ENCODE measurements at places on chromosomes 11 and 22.

DNA sequence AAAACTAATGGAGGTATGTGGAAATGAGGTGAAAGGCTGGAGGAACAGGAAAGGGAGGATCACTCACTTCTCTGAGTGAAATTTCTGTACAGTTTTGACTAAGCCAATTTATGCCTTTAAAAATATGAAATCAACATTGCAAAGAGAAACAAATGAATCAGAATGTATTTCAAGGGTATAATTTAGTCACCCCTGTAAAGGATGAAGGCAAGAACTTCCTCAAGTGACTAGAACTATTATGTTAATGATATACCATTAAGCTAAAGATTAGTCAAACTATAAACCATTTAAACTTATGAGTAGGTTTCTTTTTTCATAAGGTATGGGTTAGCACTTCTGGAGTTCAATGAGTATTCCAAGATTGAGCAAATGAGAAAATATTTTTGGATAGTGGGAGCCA lies 184.5 kb upstream of the CHORDC1 start:
- DNase-seq, result no peak

DNA sequence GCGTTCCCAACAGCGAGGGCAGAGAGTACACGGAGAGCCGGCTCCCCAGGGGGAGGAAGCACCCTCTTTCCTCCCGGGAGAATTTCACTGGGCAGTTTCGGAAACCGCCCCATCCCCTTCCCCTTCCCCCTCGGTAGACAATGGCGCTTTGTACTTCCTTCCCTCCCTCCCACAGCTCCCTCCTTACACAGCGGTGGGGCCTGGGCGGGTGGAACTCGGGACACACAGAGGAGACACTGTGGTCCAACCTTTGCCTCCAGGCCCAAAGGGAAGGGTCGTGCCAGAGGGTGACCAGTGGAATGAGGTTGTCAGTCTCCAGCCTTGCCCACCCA lies 4.3 kb downstream of the SMTN start:
- no peak for DNase-seq

DNA sequence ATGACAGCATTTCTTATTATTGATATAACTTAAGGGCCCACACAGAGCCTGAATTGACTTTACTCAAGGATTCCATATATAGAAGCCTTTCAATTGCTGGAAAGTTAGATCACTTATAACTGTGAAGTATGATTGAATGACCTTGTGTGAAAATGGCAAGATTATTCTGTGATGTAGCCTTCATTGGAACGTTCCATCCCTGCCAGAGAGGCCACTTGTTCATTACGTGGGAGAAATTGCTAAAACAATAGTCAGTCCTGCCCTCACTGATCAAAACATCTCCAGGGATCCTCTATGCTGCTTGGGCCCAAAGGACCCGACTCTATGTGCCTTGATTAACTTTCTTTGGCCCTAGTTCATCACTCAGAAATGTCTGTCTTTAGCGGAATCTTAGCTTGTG lies 159.5 kb upstream of the BLID start:
- no peak for DNase-seq

GRCh38 chr22:37999640-38000272 lies 15.4 kb upstream of the SOX10 start:
- no peak for DNase-seq

- DNase-seq, result no peak
Observed at GRCh38 chr11:11669233-11669846, 47.5 kb upstream of the GALNT18 start.

GRCh38 chr11:57335343-57336110 lies at the start of gene SSRP1:
Gene SSRP1, minus strand, starts transcription at chr11:57335892. Its CDS starts 771 bp downstream, at chr11:57335121.
- peak; percentile 88 for DNase-seq

DNA sequence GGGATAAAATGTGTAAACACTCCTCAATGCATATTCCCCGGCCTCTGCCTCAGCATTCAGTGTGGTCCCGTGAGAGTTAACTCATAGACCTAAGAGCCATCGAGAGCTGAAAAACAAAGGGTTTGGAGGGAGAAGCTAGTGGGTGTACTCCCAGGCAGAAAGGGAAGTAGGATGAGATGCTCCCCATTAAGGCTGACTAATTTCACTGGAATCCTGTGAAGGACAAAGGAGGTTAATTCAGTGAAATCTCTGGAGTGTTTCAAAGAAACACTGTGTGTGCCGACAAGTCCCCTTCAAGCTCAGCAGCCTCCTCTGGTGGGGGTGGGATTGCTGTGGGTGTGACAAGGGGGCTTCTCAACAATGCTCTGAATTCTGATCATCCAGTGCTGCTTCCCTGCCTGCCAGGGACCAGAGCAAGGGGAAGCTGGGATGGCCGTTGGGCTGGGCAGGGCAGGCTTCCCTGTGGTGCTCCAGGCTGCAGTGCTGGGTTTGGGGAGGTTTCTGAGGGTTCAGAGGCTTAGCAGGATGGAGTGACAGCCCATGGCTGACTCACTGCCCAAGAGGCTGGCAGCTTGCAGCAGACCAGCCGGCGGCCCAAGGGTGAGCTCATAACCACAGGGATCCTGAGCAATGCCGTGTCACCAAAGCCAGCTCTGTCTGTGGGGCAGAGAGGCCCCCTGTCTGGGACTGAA lies 61.4 kb upstream of the BMAL1 start:
- peak; percentile 48 for DNase-seq

- DNase-seq, result no peak
Observed at GRCh38 chr22:45423524-45423923, 10.0 kb downstream of the RIBC2 start.

- no peak for DNase-seq
Observed at GRCh38 chr11:111312076-111312475, 13.7 kb downstream of the POU2AF3 start.

DNA sequence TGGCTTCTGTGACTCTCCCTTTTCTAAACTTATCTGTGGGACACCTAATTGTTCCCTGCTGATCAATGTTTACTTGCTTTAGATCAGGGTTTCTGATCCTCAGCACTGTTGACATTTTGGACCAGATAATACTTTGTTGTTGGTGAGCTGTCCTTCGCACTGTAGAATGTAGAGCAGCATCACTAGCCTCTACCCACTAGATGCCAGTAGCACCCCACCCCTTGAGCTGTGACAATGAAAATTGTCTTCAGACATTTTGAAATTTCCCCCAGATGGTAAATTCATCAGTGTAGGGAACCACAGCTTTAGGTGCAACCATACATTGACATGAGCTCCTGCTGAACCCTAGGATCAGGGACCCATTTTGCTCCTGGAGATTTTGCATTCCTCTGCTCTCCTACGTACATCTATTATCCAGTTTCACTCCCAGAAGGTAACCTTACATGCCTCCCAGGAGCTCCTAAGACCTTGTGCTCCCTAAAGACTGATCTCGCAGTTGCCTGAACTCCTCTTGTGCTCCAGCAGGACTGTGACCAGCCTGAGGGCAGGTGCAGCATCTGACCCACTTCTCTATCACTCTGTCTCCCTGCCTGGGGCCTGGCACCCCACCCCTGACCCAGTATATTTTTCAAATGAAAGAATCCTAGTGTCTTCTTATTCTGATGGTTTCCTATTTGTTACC lies 107.8 kb downstream of the FAR1 start:
- DNase-seq, result no peak

- DNase-seq, result no peak
Observed at GRCh38 chr11:128691802-128692752, 1.8 kb upstream of the FLI1 start.

DNA sequence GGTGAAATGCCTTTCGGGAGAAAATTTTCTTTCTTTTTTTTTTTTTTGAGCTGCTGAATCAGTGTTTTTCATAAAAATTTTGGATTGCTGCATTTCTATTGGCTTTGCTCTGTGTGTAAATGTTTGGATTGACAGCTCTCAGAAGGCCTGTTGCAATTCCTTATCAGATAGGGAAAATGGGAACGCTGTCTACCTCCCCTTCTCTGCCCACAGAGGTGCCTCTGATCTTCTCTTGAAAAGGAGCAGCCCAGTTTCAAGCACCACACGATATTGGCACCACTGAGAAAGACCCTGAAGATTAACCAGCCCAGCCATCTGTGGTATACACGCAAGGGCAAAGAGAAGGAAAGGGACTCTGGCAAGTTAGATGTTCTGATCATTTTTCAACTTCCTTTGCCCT lies 1272.2 kb downstream of the LRRC4C start:
- no peak for DNase-seq

All from stimulated activated CD4-positive, alpha-beta T cell treated with anti-CD3 and anti-CD28 coated beads, Interleukin-2, amount 100 ng/mL, for 24 hours (primary cell).